ENCODE measurements at places on chromosomes 11 and 22.

DNA sequence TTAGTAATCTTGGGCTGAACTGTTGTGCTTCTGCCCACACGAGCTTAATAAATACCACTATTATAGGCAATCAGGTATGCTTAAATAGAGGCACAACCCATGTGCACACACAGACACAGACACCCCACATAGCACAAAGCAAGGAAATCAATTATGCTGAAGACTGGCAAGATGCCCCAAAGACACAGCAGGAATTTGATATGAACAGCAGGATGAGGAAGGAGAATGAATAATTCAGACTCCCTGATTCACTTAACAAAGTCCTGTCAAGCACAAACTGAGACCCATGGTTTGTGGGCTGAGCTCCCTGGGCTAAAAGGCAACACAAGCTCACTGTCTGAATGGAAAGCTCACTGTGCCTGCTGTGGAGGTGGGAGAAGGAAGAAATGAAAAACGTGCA is 42.5 kb downstream of the RBFOX2 start:
- DNase-seq, result no peak

DNA sequence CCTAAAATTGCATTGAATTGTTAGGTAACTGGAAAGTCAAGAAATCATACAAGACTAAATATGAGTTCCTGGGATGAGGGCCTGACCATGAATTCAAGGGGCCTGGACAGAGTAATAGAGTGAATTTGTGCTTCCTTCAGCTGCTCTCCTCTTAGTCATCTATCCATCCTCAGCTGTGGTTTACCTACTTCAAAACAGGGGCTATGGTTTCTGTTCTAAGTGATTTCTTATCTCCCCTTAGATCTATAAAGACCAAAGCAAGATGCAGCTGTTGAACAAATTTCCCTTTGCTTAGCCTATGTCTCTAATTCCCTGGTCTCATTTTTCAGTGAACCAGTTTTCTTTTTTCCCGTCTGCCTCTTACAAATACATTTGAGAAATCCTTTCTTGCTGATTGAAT is 428.5 kb downstream of the FAM181B start:
- DNase-seq, result no peak

- no peak for DNase-seq
Measured at GRCh38 chr11:44994753-44995152, 44.1 kb upstream of the TP53I11 start.

DNA sequence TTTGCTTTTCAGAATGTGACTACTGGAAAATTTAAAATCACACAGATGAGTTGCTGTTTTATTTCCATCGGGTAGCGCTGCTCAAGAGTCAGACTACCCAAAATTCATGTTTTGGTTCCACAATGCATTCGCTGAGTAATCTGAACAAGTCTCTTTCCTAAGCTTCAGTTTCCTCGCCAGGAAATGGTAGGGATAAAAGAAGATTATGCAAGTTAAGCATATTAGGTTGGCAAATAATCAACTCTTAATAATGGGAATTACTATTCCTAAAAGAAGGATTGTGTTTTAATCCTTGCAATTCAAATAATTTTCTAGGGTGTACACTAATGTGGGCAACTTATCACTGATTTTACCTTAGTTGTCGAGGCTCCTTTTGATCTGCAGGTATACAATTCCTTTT is 326.5 kb downstream of the LARGE1 start:
- DNase-seq, result no peak

DNA sequence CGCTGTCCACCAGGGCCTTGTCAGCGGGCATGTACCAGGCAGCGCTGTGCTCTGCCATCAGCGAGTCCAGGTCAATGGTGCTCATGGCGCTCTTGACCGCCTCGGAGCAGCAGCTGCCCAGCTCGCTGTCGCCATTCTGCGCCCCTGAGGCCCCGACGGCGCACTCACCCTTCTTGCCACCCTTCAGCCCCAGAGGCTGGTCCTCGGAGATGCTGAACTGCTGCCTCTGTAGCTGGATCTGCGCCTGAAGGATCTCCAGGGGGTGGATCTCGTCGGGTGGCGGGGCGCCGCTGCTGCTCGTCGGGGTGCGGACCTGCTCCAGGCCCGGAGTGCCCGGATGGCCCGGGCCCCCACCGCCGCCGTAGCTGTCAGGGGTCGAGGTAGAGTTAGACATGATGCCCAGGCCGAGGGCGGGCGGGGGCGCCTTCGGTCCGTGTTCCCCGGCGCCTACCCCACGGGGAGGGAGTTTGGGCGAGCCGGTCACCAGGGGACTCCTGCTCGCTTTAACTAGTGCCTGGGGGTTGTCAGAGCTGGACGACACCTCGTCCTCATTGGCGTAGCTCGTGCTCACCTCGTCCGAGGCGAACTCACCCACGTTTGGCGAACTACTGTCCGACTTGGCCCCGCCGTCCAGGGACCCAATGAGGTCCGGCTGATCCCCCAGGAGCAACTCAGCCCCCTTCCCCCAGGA is 4.6 kb downstream of the MN1 start:
- no peak for DNase-seq

- no peak for DNase-seq
Measured at GRCh38 chr11:80261776-80262175, 820.9 kb upstream of the TENM4 start.

DNA sequence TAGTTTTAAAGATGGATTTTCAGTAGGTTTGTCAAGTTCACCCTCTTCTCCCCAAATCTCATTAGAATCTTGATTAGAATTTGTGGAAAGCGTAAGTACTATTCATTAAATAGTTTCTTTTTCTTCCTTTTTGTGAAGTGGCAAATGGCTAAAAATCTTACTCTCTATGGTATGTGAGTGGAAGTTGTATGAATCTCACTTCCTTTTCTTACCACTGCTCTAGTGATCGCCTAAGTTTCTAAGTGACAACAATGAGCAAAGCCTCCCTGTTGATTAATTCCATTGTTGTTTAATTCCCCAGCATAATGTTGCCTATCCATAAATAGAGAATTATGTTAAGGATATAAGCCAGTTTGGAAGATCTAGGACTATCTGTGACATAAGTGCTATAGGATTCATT is 82.7 kb downstream of the PGR start:
- DNase-seq, result no peak

- DNase-seq, result no peak
Measured at GRCh38 chr11:68641880-68642279, 42.5 kb upstream of the GAL start.

DNA sequence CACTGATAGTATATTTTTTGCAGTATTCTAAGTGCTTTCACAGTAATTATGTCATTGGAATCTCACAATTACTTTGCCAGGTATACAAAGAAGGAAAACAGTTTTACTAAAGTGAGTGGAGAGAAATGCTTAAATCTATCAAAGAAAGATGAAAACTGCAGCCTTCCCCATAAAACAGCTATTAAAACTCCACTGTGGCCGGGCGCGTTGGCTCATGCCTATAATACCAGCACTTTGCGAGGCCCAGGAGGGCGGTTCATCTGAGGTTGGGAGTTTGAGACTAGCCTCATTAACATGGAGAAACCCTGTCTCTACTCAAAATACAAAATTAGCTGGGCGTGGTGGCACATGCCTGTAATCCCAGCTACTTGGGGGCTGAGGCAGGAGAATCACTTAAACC is 19.1 kb downstream of the OR51E1 start:
- no peak for DNase-seq

- DNase-seq, result no peak
Measured at GRCh38 chr22:19979712-19980493, 36.7 kb downstream of the ARVCF start.

- DNase-seq, result no peak
Measured at GRCh38 chr11:63933459-63933858, 5.3 kb upstream of the NAA40 start.

DNA sequence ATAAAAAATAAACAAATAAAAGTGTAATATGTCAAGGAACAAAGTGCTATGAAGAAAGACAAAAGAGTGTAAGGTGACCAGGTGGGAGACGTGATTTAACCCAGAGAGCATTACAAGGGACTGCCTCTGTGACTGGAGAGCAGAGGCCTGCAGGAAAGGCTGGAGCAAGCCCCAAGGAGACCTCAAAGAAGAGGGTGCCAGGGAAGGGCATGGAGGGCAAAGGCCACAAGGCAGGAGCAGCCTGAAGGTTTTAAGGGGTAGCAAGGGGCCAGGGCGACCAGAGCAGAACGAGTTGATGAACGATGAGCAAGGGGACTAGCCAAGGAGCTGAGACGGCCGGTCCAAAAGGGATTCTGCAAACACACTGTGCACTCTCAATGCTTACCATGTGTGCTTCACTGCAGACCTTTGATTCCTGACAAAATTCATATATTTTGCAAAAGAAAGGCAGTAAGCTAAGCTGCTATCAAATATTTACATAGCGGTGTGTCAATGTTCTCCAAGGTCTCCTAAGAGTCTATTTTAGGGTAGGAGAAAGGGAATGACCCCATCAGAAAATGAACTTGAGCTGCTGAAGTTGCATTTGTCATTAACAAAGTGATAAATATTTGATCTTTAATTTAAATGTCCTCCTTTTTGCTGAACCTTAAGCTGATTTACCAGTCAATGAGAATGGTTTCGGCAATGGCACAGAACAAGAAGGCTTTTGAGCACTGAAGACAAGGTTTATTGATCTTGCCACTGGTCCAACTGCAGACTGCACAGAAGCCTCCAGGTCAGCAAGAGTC is 50.5 kb downstream of the SMCO4 start:
- DNase-seq, result no peak

DNA sequence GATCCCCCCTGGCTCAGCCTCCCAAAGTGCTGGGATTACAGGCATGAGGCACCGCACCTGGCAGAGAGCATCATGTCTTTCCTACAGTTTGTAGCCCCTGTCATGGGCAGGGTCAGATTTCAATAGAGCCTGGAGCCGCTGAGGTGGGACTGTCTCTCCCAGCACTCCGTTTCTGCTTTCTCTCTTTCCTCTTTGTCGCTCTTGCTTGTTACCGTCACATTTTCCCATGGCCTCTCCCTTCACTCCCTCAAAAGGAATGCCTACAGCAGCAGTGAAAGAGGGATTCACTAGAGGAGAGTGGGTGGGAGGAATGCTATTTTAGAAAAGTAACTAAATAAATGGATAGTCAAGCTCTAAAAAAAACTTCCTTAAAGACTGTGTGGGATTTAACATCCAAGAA is 136.7 kb upstream of the TTC12 start:
- DNase-seq, result no peak

- DNase-seq, result no peak
Measured at GRCh38 chr22:17245341-17245740, 26.1 kb upstream of the ADA2 start.

- no peak for DNase-seq
Measured at GRCh38 chr11:107898270-107898669, 30.0 kb upstream of the RAB39A start.

- DNase-seq, result no peak
Measured at GRCh38 chr22:34344702-34345101, 424.4 kb upstream of the LARGE1 start.

- no peak for DNase-seq
Measured at GRCh38 chr11:129973809-129974208, 28.8 kb downstream of the PRDM10 start.

GRCh38 chr11:111077530-111078322 is 167.8 kb upstream of the POU2AF2 start:
- no peak for DNase-seq

GRCh38 chr11:74739546-74740270 is 8.5 kb upstream of the CHRDL2 start:
- DNase-seq, result no peak

DNA sequence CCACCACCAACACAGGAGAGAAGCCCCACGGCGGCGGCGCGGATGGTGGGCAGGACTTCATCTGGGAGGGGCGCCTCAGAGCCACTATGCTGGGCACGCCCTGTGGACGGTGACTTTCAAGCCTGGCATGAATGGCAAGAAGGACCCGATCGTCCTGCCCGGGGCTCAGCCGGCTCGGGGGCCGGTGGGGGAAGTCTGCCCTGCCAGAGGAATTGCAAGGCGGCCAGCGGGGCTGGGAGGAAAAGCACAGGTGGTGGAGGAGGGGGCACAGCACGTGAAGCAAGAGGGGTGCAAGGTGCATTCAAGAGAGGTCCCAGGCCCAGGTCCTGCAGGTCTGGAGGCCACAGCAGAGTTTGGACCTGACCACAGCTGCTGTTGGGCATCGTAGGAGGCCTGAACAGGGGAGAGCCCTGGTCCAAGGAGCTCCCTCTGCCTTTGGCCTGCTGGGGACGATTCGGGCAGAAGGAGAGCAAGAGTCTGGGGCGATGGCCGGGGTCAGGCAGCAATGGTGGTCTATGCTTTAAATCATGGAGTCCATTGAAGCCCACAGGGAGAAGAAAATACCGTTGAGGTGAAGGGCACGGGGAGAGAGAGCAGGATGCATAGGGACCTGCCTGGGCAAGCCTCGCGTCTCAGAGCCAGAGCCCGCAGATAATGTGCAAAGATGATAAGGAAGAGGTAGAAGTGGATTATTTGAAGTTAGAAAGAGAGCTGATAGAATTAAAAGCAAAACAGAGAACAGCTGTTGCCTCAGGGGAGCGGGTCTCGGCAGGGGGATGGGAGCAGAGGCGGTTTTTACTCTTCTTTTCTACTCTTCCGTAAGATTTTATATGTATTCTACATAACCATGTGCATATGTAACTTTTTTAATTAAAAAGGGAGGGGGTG is 82.6 kb upstream of the SHISAL1 start:
- DNase-seq, result no peak

DNA sequence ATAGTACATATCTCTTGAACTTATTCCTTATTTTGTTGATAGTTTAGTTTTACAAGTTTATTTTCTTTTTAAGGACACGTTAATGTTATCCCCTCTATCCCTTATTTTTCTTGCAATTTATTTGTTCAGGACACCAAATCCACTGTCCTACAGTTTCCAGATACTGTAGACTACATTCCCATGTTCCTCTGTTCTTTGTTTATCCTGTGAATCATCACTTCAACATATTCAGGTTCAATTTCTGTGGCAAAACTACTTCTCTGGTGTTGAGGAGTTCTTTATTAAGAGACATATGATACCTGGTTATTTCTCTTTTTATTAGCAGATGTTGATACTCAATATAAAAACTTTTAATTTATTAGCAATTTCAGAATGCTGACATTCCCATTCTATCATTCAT is 72.8 kb upstream of the CLNS1A start:
- DNase-seq, result no peak

GRCh38 chr11:134792044-134792443 is 380.0 kb upstream of the B3GAT1 start:
- no peak for DNase-seq

GRCh38 chr11:70029861-70030380 is 48.2 kb upstream of the ANO1 start:
- no peak for DNase-seq

DNA sequence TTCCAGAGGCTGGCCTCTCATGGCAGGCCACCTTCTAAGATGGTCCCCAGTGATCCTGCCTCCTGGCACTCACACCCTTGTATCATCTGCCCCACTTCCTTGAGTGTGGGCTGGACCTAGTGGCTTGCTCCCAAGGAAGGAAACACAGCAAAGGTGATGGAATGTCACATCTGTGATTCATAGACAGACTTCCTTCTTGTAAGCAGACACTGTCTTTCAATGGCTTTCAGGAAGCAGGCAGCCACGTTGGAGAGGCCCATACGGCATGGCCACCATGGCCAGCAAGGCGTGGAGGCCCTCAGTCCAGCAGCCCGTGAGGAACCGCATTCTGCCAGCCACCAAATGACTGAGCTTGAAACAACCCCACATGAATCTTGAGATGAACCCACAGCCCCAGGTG is 11.3 kb downstream of the LMO1 start:
- DNase-seq, result no peak

GRCh38 chr11:31529701-31530100 is 20.1 kb downstream of the ELP4 start:
- DNase-seq, result no peak

GRCh38 chr11:29449281-29450074 is 567.4 kb downstream of the KCNA4 start:
- no peak for DNase-seq

Measured in right lung (tissue), 10 donors.